Stimulated activated naive B cell treated with anti-CD40 and anti-IgM and Interleukin-4, amounts not matched to agents 10 μg/mL and 1 μg/mL and 100 μg/mL, for 72 hours (primary cell): ENCODE measurements at places on chromosomes 7 and 10.

- DNase-seq, result no peak
Observed at GRCh38 chr7:42628054-42628453, 283.8 kb downstream of the C7orf25 start.

DNA sequence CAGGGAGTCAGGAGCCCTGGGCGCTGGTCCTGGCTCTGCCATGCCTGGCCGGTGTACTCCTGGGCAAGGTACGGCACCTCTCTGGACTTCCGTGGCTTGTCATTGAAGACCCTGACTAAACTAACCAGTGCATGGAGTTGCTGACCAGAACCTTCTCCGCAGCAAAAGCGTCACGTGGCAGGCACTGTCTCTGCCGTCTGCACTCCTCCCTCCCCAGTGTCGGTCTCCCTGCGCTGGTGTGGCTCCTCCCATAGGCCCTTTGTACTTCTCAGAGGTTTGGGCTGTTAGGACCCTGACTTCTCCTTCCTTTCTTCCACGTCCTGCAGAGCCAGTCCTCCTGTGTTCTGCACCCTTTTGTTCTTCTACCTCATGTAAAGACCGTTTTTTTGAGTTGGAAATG, 100.6 kb upstream of the CREB5 start:
- no peak for DNase-seq

- no peak for DNase-seq
Observed at GRCh38 chr7:27262121-27262520, 19.5 kb downstream of the EVX1 start.

- no peak for DNase-seq
Observed at GRCh38 chr10:2980116-2980515, 87.2 kb upstream of the PFKP start.

DNA sequence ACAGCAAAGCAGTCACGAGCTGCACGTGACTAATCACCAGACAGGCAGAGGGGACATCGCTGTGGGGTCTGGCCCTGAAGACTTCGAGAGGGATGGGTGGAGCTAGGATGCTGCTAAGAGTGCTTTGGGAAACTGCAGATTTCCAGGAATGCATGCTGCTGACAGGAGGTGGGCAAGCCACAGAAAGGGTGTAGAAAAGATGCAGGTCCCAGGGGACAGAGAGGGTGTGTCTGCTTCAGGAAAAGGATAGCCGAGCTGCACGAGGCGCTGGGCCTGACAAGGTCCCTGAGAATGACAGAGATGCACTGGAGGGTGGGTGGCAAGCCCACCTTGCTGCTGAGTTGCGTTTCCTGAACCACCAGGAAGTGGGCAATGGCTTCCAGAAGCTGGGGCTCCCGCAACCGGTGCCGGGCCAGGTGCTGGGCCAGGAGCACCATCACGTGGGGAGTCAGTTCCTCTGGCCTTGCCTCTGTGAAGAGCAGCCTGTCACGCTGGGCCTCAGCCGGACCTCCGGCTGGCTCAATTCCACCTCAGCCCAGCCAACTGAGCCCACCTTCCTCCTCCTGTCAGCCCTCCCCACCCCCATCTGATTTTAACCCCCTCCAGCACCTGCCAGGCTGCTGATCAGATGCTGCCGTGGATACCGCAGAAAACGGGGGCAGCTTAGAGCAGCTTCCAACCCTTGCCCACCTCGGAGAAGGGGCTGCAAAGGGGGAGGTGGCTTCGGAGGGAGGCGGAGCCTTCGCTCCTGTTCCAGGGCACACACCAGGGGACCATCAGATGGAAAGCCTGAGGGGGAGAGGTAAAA, 2.2 kb downstream of the FASTK start:
- no peak for DNase-seq

GRCh38 chr10:68973975-68974374, 14.6 kb upstream of the KIFBP start:
- DNase-seq, result no peak

DNA sequence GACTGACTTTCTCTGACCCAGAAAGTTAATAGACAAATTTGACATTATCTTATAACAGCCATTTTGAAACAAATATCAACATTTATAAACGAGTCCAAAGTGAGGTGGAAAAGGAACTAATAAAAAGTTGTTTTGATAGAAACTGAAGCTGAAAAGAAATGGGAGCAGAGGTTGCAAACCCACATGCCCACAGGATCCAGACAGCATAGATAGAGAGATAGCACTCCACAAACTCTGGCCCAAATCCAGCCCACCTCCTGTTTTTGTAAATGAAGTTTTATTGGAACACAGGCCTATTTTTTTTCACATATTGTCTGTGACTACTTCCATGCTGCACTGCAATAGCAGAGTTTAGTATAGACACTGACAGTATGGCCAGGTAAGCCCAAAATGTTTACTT, 171.9 kb downstream of the PRKG1 start:
- DNase-seq, result no peak

GRCh38 chr10:10677479-10677878, 340.2 kb upstream of the CELF2 start:
- no peak for DNase-seq

DNA sequence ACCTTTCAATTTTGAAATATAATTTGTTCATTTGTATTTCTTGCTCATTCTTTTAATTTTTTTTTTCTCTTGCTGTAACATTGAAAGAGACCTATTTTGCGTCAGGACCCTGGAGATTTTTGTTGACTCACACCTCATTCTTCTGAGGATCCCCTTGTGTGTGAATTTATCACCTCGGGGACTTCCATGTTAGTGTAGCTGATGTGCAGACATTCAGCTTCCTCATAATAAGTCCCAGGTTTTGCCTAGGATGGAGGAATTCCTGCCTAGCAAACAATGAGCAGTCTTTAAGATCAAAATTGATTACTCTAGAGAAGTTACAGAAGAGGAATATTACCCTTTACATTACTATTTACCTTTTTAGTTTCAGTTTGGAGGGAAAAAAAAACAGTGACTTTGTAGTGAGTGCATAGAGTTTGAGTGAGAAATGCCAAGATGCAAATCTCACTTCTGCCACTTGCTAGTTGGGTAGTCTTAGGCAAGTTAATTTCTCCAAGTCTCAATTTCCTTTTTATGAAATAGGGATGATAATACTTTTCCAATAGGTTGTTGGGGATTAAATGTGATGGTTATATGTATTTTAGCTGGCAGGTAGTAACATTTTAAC, 14.3 kb downstream of the TES start:
- DNase-seq, result no peak

- DNase-seq, result no peak
Observed at GRCh38 chr7:638256-639011, 88.1 kb upstream of the DNAAF5 start.

GRCh38 chr10:109953766-109954165, 30.5 kb upstream of the XPNPEP1 start:
- DNase-seq, result no peak

GRCh38 chr7:43764039-43764761, 5.7 kb downstream of the BLVRA start:
- no peak for DNase-seq

- no peak for DNase-seq
Observed at GRCh38 chr7:7793249-7793648, 74.8 kb upstream of the RPA3 start.

- no peak for DNase-seq
Observed at GRCh38 chr10:110686047-110686446, 41.9 kb downstream of the RBM20 start.

DNA sequence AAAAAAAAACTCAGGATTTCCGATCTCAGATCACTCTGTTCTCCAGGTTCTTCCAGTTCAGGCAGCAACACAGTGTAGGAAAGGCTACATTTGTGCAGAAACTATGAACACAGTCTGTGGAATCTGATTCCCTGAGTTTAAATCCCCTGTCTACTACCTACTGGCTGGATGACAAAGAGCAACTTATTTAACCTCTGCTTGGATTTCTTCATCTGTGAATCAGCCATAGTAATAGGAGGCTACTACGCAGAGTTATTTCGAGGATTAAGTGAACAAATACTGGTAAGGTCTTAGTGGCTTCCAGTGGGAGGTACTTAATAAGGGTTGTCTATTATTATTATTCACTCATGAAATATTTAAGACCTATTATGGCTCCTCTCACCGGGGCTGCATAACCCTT, 44.3 kb upstream of the PDCD4 start:
- no peak for DNase-seq

DNA sequence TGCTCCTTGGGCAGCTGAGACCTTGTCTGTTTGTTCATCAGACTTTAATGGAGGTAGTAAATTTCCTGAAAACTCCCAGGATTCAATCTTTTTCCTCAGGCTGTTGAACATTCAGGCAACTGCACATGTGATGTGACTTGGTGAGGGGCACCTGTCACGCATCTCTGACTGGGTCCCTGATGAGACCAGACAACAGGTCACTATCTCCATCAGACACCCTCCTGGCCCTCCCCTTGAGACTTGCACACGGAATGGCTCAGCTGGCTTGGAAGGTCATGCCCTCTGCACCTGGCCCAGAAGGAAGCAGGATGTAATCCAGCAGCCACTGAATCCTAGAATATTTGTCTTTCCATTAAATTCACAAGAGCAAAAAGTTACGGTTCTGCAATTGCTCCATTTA, 15.9 kb downstream of the AQP1 start:
- no peak for DNase-seq

- DNase-seq, result no peak
Observed at GRCh38 chr7:123581162-123581459, 20.5 kb upstream of the ASB15 start.

GRCh38 chr10:60148266-60148840, 241.3 kb downstream of the ANK3 start:
- DNase-seq, result no peak

GRCh38 chr7:1940402-1940786, 270.3 kb downstream of the ELFN1 start:
- DNase-seq, result peak; percentile 88

GRCh38 chr7:23593706-23594105, 3.5 kb upstream of the CCDC126 start:
- peak; percentile 67 for DNase-seq

GRCh38 chr10:100998991-100999741, 442 bp upstream of the LZTS2 start:
- peak; percentile 70 for DNase-seq

DNA sequence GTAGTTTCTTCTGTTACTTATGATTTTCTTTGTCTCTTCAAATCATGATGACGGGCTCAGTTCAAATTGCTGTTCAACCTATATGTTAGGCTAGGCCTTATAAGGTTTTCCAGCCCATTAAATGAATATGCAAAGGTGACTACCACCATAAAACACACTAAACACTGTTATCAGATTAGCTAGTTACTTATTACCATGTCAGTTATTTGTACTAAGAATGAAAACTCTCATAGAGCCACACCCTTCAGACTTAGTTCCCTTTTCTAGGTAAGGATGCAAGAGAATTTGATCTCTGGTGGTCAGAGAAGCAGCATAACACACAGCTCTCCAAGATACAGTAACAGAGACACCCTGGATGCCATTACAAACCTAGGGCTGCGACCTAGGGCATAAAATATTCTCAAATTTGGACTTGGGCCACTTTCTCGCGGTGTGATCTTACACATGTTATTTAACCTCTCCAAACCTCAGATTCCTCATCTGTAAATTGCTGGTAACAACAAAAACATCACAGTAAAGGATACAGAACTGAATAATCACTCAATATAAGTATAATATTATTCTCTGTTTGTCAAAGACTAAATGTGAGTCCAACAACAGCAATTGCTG, 35.6 kb downstream of the ANKMY2 start:
- no peak for DNase-seq

DNA sequence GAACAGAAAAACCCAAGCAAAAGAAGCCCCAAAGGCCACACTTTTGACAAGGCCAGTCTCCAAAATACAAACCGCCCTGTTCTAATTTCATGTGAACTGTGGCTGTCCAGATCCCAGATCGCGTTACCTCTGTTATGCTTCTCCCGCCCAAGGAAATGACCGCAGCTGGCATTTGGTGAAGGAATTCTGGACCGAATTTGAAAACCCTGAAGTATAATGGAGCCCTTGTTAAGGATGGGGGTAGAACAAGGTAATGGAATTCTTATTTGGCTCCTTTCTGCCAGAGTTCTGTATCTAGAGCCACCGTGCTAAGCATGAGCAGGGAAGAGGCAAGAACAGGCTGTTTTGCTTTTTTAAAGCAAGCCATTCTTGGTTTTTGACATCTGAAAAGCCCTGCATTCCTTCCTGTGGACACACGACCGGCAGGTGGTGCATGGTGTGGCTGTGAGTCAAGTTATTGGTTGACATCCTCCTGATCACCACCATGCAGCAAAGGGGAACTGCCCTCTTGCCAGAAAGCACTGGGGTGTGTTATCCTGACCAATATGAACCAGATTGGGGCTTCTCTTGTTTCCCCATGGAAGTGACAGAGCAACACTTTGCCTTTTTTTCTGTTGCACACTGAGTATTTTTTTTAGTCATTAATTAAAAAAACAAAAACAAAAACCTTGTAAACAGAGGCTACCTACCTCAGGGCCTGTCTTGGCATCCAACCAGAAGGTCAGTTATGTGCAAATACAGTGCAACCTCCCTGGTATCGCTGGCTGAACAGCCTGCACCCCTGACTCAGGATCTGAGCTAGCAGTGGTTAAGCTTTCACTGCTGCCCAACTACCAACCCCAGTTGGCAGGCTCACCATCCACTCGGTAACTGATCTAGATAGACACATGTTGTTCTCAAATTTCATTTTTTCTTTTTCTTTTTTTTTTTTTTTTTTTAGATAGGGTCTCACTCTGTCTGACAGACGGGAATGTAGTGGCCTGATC, 14.2 kb downstream of the UCMA start:
- DNase-seq, result no peak

GRCh38 chr10:112446055-112446854, 459 bp downstream of the ZDHHC6 start:
- no peak for DNase-seq

DNA sequence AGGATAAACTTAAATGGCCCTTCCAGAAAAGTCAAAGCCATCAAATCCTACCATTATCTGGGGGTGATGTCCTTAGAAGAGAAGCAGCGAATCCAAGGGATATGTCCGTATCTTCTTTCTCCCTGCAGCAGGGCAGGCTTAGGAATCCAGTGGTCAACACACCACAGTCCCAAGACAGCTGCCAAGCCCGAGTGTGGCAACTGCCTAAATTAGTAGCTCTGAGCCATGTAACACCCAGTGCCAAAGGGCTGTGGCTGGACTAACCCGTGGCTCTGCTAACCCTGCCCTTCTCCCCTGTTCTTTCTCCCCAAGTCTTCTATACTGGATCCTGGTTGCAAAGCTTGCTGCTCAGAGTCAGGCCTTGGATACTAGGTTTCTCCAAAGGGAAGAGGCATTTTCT, 74.8 kb downstream of the CDK1 start:
- DNase-seq, result no peak

GRCh38 chr10:79068562-79069324, at the start of gene ZMIZ1:
Gene ZMIZ1 (plus strand): TSS chr10:79068966. CDS start chr10:79201633, 132,667 bp downstream.
- peak; percentile 71 for DNase-seq

DNA sequence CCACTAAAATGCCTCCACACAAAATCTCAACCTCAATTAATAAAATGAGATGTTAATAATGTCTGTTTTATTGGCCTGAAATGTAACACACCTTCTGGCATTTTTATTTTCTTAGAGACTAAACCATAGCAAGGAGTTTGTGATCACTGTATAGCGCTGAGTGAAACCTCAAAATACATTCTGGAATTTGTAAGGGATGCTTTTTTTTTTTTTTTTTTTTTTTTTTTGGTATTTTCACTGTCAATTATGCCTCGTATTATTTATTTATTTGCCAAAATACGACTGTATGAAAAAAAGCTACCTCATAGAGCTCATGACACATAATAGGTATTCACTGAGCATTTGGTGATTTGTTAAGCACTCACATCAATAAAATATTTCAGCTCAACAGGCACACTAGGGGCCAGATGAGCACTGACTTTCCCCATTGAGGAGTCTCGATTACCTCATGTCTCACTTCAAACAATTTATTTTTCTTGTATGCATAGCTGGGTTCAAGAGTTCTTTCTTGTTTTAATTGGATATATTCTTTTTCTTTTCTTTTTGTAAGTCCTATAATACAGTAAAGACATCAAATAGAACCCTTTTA, 36.5 kb downstream of the SEMA3C start:
- no peak for DNase-seq

- no peak for DNase-seq
Observed at GRCh38 chr10:24873281-24873683, 79.1 kb downstream of the PRTFDC1 start.
